Activated T-helper 1 cell treated with anti-CD3 and anti-CD28 coated beads, Interleukin-2, amount 50 U/mL, for 16 hours (primary cell): ENCODE measurements at places on chromosomes 2 and 18.

GRCh38 chr2:15918761-15919356, 21.5 kb upstream of the MYCN start:
- no peak for DNase-seq

DNA sequence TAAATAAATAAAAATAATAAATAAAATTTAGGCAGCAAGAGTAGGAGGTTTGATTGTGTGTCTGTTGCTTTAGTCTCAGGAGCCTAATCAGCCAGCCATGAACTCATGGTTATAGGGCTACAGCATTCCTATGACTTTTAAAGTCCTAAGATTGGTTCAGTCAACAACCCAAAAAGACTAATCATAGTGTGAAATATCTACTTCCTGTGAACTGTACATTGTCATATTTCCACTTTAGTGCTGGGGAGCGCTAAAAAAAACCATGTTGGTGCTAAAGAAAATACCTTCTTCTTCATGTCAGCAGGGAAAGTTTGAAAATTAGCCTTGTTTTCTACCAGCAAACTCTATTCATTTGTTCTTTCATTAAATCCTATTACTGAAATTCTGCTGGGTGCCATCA, 521.6 kb downstream of the RNF144A start:
- no peak for DNase-seq

- no peak for DNase-seq
These were observed 79.5 kb downstream of the COX7A2L start for GRCh38 chr2:42281416-42282081.

GRCh38 chr2:191462370-191462769, 215.6 kb upstream of the NABP1 start:
- DNase-seq = no peak

DNA sequence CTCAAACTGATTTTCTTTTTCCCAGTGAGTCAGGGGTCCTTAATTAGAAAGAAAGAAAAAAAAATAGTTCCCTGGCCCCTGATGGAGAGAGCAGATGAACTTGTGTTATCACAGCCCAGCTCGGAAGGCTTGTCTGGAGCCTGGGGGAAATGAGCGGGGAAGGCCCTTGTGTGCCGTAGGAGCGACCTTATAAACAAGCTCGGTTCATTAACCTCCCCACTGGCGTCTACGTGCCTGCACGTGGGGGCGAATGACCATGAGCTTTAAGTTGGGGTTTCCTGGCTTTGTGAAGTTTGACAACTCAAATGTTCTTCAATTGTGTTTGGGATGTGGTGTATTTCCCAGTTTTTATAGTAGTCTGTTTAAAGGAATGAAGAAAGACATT, 69.5 kb downstream of the EPAS1 start:
- DNase-seq = no peak

DNA sequence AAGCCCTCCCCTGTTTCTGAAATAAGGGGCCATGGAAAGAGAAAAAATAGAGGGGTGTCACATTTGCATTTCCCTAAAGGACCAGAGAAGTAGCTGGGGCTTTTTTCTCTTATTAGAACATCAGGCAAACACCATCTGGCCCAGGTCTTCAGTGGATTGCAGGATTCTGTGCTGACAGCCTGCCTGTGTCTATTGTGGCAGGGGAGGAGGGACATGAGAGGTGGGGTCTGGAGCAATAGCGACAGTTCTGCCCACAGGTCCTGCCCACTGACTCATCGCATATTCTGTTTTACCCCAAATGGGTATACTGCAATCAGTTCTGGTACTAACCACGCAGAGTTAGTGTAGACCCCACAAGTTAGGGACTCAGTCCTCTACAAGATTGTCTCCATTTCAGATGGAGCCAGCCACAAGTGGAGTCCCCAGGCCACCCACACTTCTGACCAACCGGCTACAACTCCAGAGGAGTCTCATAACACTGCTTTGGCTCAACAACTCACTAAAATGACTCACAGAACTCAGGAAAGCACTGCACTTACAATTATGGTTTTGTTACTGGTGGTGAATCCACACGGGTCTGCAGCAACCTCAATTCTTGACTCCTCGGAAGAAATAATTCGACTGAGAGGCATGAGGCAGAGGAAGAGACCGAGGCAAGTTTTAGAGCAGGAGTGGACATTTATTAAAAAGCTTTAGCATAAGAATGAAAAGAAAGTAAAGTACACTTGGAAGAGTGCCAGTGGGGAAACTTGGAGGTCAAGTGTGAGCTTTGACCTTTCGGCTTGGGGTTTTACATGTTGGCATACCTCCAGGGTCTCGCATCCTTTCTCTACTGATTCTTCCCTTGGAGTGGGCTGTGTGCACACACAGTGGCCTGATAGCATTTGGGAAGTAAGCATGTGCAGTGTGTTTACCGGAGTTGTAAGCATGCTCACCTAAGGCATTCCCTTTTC, 146.4 kb upstream of the SPATS2L start:
- no peak for DNase-seq

DNA sequence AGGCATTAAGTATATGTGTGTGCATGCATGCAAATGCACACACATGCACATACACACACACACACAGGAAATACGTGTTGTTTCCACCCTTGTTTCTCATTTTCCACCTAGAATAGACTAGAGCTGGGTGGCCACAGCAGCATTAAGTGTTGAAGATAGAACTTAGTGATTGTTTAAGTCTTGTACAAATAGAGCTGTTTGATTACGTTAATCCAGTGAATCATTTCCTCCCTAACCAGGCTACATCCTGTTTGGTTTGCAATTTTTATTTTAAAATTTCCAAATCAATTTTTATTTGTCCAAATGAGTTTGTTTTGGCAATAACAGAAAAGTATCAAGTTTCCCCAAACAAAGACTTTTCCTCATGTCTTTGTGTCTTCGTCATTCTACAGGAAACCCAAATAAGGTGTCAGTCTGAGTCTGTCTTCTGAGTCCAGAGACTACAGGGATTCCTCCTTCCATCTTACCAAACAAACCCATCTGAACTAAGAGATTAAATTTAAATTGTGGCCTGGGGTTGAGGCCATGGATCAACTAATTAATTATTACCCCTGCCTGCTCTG, 74.6 kb upstream of the GALNT5 start:
- no peak for DNase-seq
